Right renal pelvis (tissue), 4 donors: ENCODE measurements at places on chromosomes 6 and 20. TPM values are rescaled to one million over a fixed set of nuclear protein-coding genes. Genes with fewer than 3 reads are reported as not detected.

- no peak for DNase-seq
Observed at GRCh38 chr6:157668009-157668401, 155.0 kb upstream of the SNX9 start.

- DNase-seq: no peak
Observed at GRCh38 chr6:133918208-133918930, 29.5 kb downstream of the TCF21 start.

DNA sequence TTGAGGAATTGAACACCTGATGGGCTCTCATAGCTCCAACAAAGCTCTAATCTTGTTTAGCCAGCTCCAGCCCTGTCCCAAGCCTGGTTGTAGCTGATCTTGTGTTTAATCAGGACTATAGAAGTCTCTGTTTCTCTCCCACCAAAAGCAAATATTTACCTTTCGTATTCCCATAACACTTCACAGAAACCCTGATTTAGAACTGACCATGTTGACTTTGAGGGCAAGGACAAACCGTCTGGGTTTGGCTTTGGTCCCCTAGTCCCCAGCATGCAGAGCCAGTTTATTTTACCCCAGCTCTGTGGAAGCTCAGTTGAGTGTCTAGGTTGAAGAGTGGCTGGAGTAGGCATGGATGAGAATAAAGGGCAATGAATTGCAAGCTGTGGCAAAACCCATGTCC, 18.0 kb upstream of the SIM1 start:
- no peak for DNase-seq

- no peak for DNase-seq
Observed at GRCh38 chr6:107665382-107665781, 158.7 kb downstream of the SCML4 start.

The TRAPPC3L gene
- polyA plus RNA-seq: 0.23 TPM

DNA sequence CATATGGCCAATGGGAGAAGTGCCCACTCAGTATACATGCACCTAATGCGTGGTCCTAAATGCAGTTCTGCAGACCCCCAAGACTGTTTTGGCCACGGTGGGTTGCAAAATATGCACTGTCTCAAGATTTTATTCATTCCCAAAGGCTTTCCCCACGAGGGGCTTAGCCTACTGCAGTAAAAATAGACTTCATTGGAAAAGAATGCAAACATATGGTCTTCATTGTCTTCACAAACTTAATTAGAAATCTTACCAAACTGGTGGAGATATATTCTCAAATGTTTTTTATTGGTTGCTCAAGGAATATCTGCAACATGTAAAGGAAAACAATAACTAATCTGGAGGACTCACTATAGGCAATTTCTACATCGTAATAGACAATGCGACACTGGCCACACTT, 31.6 kb upstream of the PRL start:
- DNase-seq: no peak

- no peak for DNase-seq
Observed at GRCh38 chr6:139973669-139974344, 599.4 kb upstream of the CITED2 start.
